Astrocyte (in vitro differentiated cells and primary cell): ENCODE measurements at places on chromosomes 3 and 15.

GRCh38 chr3:146543461-146544001 is 876 bp downstream of the PLSCR1 start:
- peak; percentile 26 for DNase-seq

- DNase-seq: peak; percentile 18
Observed at GRCh38 chr15:65869954-65870871, 922 bp downstream of the RAB11A start.

DNA sequence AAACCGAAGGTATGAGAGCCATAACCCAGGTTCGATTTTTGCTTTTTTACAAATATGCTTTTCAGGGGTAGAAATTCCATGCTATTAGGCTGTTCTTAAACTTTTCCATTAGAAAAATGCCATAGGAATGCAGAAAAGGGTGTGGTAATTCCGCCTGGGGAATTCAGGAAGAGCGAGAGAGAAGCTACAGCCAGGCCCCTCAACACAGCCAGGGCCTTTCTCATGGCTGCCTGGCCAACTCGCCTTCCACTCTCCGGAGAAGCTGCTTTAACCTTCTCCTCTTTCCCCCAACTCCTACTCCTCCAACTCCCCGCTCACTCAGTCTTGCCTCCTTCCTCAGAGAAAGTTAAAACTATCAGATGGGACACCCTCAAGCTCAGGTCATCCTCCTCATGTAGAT is 9.1 kb upstream of the TICRR start:
- no peak for DNase-seq

- no peak for DNase-seq
Observed at GRCh38 chr15:31265090-31265870, 61.4 kb upstream of the KLF13 start.

DNA sequence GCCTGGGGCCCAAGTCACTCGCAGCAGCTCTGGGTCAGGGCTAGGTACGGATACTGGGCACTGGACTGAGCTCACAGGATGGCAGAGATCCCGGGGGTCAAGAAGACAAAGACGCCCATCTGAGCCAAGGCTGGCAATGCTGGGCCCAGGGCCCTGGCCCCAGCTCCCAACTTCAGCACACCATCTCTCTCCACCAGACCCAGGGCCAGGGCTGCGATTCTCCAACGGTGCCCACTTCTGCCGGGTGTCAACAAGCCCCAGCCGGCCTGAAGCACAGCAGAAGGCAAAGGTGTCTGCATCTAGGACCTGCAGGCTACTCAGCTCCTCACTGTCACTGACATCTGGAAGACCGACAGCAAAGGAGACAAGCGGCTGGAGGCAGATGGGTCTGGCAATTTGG is 8.6 kb downstream of the WDR73 start:
- no peak for DNase-seq

DNA sequence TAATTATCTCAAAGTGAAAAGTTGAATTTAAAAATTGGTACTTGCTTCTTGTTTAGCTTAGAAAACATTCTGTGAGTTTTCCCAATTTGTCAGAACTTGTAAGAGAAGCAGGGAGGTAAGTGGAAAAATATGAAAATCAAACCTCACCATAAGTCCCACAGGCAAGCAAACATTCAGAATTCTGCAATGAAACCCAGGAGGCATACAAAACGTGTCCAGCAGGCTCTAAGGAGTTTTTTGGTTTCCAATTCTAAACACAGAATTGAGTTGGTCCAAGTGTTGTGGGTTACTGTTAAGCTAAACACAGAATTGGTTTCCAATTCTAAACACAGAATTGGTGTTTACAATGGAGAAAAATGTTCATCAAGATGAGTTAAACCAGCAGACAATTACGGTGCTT is 27.1 kb upstream of the ACKR4 start:
- DNase-seq: no peak

GRCh38 chr15:70159001-70159712 is 61.4 kb upstream of the TLE3 start:
- DNase-seq: no peak

DNA sequence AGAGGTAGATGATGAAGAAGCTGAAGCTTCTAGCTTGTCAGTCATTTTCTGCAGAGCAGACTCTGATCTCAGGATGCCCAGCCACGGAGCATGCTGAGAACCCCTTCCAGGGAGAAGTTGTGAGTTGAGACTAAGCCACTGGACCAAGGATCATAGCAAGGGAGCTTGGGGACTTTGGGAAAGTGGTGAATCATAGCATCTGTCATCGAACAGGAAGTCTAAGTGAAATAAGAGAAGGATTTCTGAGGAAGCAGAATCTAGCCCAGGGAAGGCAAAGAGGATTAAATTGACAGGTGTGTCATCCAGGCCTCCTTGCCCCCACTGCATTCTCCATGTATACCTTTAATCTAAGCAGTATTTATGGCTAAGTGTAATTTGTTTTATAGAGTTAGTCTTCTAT is 71.8 kb upstream of the TMEM108 start:
- DNase-seq: no peak

DNA sequence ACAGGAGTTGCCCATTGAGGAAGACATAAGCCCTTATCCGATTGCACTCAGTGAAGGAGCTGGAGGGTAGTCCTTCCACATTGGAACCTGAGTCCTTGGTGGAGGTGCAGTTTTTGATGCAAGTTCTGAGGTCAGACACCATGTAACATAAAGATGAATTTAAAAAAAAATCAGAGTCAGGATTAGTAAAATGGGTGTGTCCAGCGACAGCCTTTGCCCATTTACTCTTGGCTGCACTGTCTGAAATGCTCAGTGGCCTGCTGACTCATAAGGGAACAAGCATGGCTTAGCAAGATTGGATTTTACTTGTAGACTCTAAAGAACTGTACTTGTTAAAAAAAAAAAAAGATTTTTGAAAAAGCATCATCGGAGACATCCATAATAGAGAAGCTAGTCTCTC is 241.1 kb upstream of the TOPAZ1 start:
- DNase-seq: peak; percentile 14

DNA sequence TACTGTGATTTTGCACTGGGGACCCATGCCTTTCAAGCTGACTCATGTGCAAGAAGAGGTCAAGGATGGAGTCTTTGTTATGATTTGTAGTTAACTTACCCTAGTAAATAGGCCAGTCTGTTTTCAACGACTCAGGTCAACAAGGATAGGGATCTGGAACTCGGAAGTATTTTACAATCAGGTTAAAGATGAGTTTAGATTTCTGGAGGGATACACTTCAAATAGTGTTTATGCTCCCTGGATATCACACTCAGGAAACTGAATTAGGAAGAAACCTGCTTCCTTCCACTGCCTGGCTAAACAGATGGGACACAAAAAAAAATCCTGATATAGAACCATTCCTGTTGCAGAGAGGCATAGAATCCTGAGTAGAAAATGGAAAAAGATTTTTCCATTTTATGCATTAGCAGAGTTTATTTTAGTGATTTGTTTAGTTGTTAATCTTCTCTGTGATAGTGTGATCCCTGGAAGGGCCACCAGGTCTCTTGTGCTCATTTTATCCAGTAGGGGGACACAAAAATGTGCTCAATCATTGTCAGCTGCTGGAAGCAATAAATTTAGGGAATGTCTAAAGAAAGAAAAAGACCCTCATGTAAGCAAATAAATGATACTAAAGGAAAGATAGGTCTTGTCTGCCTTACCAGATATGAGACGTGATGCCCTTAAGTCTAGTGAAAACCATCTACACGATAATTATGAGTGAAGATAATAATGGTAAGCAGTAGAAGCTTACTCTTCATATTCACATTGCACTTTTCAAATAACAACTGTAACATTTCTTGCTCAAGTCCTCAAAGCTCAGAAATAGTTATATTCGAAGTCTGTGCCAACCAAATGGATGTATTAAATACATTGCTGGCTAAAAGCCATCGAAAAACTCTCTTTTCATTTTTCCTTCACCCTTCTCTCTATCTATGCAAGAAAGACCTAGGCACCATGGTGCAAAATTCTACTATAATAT is 452.1 kb upstream of the KCNMB2 start:
- DNase-seq: no peak
